T-helper 2 cell (primary cell): ENCODE measurements at places on chromosomes 1 and 21.

DNA sequence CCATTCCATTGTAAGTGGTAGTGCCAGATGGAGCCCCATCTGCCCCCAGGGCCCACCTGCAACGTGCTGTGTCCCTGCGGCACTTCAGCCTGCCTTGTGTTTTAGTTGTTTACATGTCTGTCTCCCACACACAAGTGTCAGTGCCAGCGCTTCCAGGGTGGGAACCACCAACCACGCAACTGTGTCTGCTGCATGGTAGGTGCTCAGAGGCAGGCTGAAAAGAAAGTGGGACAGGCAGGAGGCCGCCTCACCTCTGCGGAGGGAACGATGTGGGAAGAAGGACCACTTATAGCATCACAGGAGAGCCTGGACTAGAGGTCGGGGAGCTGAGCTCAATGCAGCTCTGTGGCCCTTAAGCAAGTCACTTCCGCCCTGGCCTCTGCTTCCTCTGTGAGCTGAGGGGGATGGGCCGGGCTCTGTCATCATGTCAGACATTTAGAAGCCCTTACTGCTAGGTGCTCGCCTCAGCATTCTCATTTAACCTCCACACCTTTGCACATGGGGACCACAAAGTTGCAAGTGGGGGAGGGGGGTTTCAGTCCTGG lies 17.9 kb downstream of the SLC9A1 start:
- DNase-seq = peak; percentile 64

DNA sequence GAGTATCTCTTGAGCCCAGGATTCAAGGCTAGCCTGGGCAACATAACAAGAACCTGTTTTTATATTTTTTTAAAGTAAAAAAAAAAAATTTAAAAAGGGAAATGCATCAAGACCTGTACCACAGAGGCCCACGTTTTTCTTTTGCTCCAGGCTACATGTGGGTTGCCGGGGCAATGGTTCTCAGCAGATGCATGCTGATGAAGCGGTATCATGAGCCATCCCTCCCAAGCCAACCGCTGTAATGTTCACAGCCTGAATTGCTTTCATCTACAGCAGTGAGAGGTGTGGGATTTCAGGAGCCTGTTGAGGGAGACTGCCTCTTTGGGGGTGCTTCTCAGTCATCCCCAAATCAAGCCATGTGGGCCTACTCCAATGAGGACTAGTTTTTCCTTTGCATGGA lies 60.5 kb downstream of the CD58 start:
- no peak for DNase-seq

DNA sequence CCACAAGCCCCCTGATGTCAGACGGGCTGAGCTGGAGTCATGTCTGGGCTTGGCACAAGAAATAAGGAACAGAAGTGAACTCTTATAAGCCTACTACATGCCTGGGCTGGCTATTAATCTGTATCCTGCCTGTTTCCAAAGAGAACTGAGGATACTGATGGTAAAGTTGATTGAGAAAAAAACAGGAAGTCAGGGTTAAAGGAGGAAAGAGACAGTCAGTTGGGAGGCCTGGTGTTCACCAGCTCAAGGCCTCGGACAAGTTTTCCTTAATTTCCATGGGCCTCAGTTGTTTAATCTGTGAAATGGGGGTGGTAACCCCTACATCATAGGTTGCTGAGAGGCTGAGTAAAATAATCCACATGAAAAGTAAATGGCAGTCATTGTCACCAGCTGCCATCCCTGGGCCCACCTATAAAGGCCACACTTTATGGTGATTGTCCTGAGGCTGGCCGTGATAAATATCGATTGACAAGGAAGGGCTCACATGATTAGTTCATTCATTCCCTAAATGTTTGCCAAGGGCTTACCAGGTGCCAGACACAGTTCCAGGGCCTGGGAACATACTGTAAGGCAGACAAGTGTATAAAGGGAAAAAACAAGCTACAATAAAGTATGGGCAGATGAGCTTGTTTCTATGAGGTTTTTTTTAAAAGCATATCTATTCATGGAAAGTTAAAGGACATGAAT lies 2.8 kb downstream of the ALDH4A1 start:
- no peak for DNase-seq

DNA sequence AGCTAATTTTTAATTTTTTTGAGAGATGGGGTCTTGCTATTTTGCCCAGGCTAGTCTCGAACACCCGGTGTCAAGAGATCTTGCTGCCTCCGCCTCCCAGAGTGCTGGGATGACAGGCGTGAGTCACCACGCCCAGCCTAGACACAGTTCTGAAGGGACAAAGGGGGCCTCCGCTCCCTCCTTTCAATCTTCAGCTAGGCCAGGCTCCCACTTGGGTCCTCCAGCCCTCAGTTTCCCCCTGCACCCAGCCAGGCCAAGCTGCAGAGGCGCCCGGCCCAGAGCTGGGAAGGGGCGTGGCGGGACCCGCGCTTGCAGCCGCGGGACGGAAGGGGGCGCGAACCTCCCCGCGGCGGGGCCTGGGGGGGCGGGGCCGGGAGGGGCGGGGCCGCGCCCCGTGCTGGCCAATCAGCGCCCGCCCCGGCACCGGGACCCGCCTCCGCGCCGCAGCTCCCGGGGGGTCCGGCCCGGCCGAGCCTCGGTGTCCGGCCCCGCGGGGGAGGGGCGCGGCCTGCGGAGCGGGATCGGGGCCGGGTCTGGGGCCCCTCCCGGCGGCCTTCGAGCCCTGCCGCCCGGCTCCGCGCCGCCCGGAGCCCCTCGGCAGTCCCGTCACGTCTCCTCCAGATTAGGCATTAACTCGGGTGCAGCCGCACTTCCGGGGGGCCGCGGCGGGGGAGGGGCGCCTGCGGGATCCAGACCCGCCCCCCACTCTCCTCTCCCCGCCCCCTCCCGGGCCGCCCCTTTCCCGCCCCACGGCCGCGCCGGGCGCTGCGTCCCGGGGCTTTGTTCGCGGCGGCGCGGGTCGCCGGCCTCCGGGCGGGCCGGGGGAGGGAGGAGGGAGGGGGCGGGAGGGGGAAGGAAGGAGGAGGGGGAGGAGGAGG lies 559 bp upstream of the AGRN start:
- peak; percentile 67 for DNase-seq

DNA sequence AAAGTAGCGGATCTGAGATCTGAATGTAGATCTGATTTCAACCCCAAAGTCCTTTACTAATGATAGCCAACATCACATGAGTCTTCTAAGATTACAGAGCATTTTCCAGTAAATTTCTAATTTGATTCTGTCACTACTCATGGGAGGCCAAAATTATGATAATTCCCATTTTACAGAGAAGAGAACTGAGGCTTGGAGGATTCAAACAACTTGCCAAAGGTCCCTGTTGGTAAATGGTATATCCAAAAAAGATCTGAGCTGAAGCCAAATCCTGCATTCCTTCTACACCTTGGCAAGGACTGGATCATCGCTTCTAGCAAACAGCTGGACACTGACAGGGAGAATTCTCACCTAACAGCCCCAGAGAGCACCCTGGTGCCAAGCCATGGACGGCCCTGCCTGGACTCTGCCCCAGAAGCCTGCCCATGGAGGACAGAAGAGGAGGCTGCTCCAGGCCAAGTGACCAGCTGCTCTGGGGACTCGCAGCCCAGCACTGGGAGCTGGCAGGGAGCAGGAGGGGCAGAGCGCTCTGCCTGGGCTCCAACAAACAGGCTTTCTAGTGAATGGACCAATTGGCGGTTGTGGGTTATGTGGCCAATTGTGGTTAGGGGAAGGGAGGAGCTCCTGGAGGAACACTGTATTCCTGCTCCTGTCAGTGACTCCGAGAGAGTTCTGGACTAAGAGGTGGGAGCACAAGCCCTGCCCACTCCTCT lies 6.4 kb upstream of the CSF1 start:
- no peak for DNase-seq
